NCI-H1105 (cell line): ENCODE measurements at places on chromosomes 3 and 15.

DNA sequence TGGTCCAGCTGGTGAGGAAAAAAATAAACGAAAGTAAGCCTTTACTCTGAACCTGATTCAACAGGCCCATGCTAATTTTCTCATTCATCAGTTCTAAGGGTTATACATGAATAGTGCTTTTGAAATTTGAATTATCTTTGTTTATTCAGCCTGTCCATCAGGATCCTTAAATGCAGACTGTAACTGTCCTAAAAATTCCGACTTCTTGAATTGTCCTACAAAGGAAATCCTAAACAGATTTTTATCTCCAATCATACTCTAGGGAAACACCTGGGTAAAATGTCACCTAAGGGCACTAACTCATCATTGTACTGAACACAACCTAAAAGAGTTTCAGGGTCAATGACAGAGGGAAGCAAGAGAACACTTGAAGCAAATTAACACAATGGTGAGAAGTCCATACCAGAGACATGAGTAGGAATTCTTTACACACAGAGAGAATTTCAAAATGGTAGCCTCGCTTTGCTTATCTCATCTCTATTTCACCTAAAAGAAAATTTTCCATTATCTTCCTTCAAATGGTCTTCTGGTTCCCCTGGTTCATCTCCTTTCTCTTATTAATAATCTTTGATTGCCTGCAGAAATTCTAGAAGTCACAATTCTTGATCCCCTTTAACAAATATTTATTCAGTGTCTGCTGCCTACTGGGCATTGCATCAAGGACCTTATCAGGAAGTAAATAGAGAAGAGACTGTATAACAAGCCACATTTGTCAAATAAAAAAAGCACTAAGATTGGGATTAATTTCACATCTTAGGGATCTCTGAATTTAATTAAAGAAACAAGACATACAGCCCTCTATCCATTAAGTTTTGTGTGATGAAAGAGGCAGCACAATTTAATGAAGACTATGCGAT, 182.7 kb downstream of the MEIS2 start:
- no peak for DNase-seq

DNA sequence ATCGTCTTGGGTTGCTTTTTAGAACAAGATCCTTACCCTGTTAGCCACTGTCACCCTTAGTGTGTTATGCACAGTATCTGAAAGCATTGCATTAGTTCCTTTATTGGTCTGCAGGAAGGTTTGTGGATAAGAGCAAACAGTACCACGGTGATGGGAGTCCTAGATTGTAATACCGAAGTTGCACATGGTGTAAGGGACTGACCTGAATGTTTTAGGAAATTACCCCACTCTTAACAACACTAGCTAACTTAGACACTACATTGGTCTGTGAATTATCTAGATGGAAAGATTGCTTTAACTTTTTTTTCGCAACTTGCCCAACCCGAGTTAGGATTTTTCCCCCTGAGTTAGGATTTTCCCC, 1.3 kb downstream of the STT3B start:
- no peak for DNase-seq

DNA sequence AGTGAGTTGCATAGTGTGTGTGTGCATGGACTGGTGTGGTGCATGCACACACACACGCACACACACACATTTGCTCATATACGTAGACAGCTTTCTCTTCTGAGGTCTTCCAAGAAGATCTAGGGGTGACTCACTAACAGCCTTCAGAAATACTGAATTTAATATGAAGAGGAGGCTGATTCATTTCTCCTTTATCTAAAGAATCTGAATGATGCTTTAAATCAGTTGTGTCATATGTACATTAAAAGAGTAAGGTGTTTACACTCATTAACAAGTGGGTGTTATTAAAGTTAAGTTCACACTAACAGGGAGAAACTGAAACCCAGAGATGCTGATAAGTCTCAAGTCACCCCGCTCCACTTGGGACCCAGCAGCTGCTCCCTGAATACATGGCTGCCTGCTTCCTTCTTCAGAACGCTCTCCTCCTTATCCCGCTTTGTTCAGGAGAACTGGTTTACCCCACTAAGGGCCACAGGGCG, 22.0 kb downstream of the TMPRSS7 start:
- DNase-seq: no peak

GRCh38 chr15:74270854-74271520, 34.9 kb downstream of the CCDC33 start:
- no peak for DNase-seq

DNA sequence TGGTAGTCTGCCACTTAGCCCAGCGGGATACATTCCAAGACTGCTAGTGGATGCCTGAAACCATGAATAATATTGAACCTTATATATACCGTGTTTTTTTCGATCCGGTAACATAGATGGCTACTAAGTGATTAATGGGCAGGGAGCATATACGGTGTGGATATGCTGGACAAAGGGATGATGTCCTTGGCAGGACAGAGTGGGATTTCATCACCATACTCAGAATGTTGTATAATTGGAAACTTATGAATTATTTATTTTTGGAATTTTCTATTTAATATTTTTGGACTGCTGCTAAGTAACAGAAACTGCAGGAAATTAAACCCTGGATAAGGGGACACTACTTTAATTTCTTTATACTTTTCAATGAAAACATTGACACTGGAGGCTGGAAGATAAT, 53.2 kb downstream of the ASTE1 start:
- DNase-seq: no peak

DNA sequence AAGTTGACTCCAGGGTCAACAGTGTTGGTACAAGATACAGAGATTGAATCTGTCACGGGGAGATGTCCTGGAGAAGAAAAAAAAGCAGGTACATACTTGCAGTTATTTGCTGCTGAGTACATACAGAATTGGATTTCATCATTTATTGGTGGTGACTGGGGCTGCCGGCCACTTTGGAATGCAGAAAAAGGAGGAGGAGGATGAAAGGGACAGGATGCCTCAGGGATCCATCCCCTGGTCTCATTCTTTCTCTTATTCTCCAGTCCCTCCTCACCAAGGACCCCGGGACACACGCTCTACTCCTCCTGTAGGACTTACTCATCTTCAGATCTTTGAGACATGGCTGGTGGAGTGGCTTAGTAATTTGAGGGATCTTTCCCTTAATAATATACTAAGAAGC, 30.0 kb upstream of the MEIS2 start:
- DNase-seq: no peak

- DNase-seq: no peak
Measured at GRCh38 chr3:12423131-12423530, 61.1 kb upstream of the TSEN2 start.

- no peak for DNase-seq
Measured at GRCh38 chr15:41881086-41881485, 12.8 kb downstream of the SPTBN5 start.

DNA sequence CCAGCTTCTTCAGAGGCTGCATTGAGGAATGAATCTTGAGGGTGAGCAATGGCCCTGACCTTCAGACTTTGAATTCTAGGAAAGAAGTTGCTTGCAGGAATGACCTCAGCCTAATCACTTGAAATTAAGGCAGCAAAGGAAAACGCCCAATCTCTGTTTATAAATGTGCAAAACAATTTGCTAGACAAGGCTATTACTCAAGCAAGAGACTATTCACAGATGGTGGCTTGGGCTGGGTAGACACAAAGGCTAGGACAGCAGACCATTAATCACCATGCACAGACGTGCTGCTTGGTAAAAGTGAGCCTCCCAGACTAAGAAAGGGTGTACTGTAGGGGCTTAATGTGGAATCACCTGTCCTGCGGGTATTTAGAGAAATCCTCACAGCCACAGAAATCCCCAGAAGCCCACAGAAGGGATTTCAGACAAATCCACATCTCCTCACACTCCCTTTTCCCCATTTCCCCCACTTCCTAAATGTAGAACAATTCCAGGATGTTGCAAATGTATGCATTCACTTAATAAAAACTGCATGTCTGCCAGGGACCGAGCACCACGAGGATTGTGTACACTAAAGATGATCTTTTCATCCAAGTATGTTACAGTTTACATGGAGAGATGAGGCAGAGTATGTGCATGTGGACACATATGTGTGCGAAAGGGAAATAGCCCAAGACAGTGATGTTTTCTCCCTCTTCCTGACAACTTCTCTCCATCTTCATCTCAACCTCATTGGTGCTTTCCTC, 259.5 kb downstream of the THSD4 start:
- no peak for DNase-seq

GRCh38 chr3:173045770-173046382, 95.2 kb downstream of the SPATA16 start:
- DNase-seq: no peak

- DNase-seq: no peak
Measured at GRCh38 chr3:102979191-102979590, 544.4 kb downstream of the ZPLD1 start.

DNA sequence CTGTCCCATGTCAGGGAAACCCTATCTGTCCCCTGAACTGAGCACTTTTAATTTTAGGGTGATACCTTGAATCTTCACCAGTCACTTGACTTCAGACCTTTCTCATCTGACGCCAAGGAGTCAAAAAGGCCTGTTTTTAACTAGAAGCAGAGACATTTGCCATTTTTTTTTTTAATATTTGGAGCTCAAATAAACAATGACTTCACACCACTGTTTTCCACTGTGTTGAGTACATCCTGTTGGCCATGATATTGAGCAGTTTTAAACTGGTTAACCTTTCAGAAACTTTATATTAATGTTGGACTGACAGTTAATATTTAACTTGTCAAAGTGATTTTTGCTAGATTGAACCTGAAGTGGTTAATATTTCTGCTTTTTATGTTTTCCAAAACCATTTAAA, 28.2 kb downstream of the DAG1 start:
- no peak for DNase-seq

- DNase-seq: no peak
Measured at GRCh38 chr15:101450403-101451265, 38.9 kb downstream of the PCSK6 start.

DNA sequence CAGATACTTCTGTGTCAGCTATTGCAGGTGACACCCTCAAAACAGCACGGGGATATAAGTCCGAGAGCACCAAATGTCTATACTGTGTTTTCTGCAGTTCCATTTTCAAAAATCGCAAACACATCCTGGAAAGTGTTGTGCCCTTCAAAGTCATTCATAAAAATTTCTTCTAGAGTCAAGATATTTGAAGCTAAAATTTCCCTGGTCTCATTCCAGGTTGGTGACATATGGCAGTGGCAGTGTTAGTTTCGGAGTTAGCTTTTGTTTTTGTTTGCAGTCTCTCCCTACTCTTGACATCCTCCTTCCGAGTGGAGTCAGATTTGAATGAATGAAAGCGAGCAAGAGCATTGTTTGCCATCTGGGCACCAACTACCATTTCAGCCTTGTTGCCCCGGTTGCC, 3.2 kb upstream of the FSIP1 start:
- no peak for DNase-seq

DNA sequence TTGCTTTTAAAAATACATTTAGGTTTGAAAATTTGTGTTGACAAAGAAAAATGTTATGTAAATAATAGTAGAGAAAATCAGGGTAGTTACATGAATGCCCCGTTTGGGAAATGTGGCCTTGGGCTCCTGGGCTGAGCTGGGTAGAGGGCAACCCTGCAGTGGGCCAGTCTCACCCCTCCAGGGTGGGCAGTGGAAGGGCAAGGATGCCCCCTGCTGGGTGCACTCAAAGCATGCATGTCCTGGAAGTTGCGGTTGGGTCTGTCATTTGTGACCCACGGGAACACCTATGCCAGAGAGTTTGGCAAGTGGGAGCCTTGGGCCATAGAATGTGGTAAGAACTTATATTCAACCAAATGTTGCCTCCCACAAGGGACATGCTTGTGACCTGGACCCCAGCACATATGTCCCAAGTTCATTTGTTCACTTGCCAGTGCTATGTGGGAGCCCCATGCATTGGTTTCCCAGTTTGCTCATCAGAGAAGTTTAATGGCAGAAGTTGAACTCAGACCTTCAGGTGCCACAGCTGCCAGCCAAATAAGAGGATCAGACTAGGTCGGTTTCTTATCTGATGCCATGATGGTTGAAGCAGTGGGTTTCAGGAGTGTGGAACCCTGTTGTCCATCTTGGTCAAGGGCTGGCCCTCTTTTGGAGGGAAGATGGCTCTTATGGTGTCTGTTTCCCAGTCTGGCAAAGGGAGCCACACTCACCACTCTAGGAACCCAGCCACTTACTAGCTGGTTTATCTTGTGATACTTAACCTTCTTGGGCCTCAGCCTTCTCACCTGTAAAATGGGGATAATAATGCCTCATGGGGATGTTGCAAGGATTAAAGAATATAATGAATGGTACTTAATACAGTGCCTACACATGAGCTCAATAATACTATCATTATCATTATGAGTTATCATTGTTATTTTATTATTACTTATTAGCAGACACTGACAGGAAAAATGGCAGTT, 2.5 kb upstream of the PLCB2 start:
- DNase-seq: no peak
